ENCODE measurements at places on chromosomes 2 and 18.

DNA sequence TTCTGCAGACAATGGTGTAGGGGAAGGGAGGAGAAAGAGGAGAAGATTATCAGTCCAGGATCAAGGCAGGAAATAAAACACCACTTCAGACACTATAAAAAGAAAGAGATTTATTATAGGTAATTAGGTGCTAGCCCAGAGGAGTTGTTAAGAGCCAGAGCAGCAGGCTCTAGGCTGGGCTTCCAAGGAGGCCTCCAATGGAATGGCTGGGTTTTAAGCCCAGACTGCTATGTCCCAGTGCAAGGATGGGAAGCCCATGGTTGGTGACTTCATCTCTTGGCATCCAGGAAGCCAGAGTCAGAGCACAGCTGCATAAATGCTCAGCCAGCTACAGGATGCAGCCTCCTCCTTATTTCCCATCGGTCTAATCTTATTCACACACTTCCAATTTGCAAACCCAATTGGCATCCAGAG, 95.6 kb downstream of the LAMA3 start:
- peak; percentile 96 for DNase-seq

GRCh38 chr2:136124805-136125204, 6.9 kb upstream of the CXCR4 start:
- DNase-seq: no peak

DNA sequence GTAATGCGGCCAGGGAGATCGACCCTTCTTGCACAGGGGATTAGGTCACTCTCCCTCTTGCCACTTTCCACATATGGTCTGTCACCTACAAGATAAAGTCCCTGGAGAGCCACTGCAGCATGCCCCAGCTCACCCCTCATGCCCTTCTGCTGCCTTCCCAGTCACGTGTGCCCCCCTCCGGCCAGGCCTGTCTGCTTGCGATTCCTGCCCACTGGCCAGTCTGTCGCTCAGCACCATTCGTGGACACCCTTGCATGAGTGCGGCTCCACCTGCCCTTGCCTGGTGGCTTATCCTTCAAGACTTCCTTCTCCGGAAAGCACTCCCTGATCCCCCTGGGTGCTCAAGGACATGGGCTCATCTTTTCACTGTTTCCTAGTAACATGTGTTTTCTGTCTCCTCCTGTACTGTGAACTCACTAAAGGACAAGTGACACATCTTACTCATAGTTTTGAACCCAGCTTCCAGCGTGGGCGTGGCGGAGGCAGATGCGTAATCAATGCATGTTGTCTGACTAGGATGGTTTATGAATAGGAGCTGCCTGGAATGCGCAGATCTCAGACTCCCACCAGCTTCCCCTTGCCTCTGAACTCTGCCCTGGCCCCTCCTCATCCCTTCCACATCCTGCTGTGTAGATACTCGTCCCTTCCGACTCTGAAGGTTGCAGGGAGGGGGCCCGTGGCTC, 7.8 kb upstream of the NT5DC4 start:
- peak; percentile 58 for DNase-seq

- DNase-seq: no peak
Measured at GRCh38 chr18:76816127-76816526, 6.2 kb upstream of the ZNF236 start.

GRCh38 chr2:174138161-174138560, 110.2 kb downstream of the OLA1 start:
- no peak for DNase-seq

DNA sequence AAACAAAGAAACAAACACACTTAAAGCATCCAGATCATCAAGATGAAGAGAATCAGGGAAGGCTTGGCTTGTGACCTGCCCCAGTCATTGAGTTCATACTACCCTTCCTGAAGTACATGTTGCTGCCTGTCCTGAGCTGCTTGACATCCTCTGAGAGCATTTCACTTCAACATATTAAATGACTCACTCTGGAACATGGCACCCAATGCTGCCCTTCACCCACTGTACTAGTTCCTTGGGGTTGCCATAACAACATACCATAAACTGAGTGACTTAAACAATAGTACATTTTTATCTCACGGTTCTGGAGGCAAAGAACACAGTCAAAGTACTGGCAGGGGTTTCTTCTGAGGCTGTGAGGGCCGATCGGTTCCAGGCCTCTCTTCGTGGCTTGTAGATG, 371.3 kb downstream of the RNF144A start:
- DNase-seq: no peak

DNA sequence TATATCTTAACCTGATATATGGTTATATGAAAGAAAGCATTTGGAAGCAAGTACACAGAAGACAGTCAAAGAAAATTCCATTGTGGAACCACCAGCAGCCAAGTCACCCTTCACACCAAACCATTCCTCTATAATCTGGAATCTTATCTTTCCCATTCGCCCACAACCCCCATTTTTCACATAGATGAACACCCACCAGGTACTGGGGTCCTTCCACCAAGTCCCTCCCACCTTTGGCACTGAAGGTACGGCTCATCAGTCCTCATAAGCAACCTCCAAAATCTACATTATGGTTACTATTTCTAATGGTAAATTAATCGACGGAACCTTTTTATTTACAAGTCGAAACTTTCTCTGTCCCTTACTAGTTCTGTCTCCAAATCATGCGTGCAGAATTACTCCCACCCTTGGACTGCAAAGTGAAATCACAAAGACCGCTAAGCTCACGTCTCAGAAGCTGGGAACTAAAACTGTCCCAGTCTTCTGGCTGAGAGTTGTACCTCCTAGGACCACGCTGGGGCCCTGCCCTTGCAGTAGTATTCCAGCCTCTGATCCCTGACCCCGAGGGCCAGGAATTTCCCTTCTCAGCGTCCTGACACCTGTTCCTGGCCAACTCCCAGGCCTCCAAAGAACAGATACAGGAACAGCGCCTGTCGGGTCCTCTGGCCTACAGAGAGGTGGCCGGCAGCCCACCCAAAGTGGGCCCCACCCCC, 702 bp downstream of the OLA1 start:
- DNase-seq: peak; percentile 52

GRCh38 chr2:58914733-58915505, 673.8 kb upstream of the FANCL start:
- DNase-seq: no peak

- no peak for DNase-seq
Measured at GRCh38 chr18:79397247-79397829, 1.6 kb downstream of the NFATC1 start.

GRCh38 chr2:144240656-144241339, 279.1 kb downstream of the ZEB2 start:
- no peak for DNase-seq

DNA sequence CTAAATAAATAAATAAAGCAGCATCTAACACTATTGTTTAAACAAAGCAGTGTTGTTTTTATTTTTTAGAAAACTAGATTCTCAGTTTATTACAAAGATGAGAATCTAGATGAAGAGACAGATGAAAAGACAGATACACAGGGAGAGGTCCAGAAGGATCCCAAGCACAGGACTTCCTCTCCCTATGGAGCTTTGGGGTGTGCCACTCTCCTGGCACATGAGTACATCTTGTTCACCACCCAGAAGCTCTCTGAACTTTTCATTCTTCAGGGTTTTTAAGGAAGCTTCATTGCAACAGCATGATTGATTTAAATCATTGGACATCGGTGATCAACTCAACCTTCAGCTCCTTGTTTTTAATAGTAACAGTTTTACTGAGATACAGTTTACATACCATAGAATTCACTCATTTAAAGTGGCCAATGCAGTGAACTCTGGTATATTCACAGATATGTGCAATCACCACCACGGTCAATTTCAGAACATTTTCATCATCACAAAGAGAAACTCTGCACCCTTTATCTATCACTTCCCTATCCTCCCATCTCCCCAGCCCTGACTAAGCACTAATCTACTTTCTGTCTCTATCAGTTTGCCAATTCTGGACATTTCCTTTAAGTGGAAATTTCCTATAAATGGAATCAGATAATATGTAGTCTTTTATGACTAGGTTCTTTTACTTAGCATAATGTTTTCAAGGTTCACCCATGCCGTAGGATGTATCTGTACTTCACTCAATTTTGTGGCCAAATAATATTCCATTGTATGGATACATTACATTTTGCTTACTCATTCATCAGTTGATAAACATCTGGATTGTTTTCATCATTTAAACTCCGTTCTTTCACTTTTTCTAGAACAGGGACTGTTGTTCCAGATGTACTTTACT, 62.3 kb upstream of the ZFP36L2 start:
- no peak for DNase-seq

DNA sequence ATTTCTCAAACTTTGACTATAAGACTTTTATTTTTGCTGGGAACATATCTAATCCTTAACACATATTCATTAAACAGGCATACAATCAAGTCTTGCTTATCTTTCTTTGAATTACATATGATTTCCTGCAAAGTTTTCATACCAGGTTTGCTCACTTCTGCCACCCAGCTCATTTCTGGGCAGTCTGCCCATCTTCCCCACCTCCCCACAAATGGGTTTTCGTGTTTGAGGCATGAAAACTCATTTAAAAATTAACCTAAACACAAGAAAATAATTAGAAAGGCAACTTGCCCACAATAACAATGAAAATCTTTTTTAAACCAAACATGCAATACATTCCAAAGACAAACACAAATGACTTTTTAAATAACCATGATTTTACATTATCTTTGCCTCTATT, 3.4 kb downstream of the CHST9 start:
- DNase-seq: no peak

DNA sequence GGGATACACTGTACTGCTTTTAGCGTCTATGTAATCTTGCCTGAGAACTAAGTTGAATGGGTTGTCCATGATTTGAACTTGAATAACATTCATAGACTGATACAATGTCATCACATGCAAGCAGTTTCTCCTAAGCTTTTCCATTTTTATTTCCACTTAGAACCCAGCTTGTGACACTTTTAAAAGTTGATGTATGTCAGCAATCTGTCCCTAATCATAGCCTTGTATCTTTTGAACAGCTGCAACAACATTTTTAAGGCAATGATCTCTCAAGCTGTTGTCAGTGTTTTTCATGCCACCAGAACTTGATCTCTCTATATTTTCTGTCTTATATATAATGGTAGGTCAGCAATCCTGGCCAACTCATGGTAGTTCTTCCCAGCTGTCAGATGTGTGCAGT, 185.0 kb downstream of the DOK6 start:
- DNase-seq: no peak

- DNase-seq: no peak
Measured at GRCh38 chr2:52532956-52533355, 1234.6 kb upstream of the CHAC2 start.

DNA sequence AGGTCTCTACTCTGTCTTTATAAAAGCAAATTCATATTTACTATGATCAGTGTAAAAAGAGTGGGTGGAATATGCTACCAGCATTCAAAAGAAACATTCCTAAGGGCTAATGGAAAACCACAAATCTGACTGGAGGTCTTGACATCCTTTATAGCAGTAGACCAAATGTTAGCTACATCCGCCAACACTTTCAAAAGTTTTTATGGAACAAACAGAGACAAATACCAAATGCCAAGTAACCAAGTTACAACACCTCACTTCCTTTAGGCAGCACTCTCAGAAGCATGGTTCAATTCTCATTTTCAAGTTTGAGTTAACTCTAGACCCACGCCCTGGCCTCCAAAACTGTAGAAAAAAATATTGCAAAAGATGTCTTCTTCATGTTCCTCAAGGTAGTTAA, 78.3 kb upstream of the SETBP1 start:
- peak; percentile 92 for DNase-seq

DNA sequence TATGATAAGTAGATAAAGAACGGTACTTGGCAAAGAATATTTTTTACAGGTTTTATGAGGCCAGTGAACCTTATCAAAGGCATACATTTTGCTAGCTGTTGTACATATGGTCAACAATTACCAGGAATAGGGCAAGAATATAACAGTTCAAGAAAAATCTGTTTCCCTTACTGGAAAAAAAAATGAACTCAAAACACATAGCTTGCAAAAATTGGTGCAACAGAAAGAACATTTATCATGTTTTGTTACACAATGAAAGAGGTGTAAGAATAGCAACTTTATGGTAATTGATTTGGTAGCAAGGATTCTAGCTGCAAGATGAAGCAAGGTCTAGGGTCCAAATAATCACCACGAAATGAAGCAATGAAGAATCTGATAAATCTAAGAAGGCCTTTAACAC, 41.6 kb downstream of the TTC21B start:
- DNase-seq: no peak

- DNase-seq: peak; percentile 73
Measured at GRCh38 chr2:168424112-168424951, 31.7 kb upstream of the CERS6 start.

DNA sequence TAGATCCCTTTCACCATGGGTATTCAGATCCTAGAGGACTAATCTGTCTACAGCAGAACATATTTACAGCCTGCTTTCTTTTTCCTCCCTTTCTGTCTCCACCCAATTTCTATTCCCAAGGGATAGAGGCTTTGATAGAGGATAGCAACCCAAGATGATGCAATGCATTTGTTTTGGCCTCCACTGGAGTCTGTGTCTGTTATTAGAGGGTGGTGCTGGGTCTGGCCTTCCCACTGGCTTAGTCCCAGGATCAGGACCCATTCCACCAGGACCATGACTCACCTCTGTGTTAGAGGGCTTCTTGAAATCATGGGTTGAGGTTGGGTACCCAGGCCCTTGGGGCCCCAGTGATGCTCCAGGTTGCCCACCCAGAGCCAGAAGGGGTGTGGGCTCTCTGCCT, 239.7 kb upstream of the TNP1 start:
- DNase-seq: peak; percentile 32

GRCh38 chr2:11156396-11157075, 1.3 kb downstream of the SLC66A3 start:
- no peak for DNase-seq

DNA sequence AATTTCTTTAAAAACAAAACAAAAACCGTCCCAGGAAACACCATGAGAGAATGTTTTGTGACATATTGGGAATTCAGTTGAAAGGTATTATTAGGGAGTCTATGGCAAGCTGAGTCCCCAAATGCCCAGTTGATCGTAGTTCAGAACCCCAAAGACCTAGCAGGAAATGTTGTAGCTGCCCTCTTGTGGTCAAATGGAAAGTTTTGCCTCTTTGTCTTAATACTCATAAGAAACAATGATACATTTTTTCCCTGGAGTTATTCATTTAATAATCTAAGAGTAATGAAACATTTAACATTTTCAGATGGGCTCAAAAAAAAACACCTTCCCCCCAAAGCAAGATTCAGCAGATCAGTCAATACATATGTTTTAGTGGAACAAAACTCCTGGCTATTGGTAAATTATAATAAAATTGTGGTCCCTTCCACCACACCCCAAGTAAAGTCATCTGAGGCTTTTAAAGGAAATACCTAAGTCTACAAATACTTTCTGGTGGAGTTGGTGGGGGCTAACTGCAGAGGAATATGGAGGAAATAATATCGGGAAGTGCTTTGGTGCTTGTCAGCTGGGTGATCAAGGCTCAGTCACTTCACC, 37.8 kb upstream of the EFEMP1 start:
- DNase-seq: peak; percentile 65

GRCh38 chr2:231894566-231895380, 31.4 kb downstream of the NPPC start:
- DNase-seq: no peak
